ENCODE measurements at places on chromosomes 2 and 18.

DNA sequence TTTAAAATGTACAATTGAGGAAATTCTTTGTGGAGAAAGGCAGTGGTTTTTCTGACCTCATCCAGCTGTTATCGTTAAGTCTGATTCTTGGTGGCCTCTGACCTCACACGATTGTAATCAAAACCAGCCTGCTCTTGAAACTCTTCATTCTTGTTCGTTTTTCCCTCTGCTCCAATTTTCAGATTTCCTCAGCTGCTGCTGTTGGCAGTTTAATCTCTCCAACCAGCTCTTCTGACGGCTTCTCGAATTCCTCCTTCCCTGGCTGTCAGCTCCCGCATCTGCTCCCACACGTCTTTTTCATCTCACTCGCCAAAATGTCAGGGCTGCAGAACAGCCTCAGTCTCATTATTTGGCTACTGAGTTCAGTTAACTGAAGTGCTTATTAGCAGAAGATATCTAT lies 136.1 kb downstream of the DCDC2C start:
- no peak for DNase-seq

DNA sequence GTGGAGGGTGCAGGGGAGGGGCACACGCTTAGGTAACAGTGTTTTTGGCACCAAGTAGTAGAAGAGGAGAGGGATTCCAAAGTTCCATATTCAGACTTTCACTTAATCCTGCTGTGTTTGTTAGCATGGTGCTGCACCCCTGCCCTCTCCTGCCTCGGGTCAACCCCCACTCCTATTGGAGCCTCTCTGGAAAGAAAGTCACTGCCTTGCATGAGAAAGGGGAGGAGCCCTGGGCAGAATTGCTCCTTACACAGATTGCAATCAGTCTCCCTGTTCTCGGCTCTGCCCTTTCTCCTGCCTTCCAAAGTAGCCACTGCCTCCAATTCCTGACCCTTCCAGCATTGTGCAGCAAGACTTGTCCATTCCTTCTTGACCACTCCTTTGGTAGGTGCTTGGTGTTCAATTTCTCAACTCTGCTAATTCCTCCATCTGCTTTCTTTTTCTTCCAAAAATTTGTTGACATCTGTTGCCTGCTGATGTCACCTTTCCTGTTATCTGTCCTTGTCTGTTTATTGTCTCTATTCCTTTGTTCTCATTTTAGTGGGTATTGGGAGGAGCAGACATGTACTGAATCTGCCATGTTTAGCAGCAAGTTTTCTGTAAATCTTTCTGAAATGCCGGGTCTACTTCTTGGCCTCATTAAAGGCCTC lies 225.4 kb downstream of the LOXHD1 start:
- no peak for DNase-seq

GRCh38 chr2:215107216-215108056 lies 31.0 kb downstream of the ABCA12 start:
- DNase-seq, result no peak

DNA sequence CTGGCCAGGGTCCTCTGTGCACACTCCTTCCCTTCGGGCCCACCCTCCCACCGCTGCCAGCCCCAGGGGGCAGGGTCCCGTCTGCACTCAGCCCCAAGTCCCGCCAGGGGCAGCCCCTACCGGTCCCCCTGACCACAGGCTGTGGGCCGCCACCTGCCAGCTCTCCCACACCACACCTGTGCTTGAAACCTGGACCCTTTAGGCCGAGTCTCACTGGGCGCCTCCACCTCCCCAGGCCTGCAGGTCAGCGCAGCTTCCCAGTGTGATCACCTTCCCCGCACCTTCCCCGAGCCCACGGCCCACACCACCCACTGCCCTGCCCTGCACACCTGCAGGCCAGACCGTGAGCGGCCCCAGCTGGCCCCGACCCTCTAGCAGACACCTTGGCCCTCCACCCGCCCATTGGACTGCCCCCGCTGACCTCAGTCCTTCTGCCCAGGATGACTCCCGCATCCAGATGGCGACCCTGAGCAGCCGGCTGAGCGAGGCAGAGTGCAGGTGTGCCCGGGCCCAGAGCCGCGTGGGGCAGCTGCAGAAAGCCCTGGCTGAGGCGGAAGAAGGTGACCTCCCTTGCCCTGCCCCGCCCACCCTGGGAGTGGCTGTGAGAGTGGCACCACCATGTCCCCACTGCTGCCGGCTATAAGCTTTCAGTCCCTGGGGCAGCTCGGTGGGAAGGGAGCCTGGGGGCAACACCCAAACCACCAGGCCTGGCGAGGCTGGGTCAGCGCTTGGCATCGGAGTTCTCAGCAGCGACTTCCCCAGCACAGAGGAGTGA lies 31.3 kb upstream of the SNED1 start:
- DNase-seq, result no peak

GRCh38 chr2:232162187-232162586 lies 200.7 kb downstream of the DIS3L2 start:
- no peak for DNase-seq

GRCh38 chr2:31778153-31778552 lies 197.4 kb upstream of the SRD5A2 start:
- no peak for DNase-seq

GRCh38 chr2:44813658-44814057 lies 127.8 kb upstream of the SIX3 start:
- DNase-seq, result no peak

- peak; percentile 47 for DNase-seq
Observed at GRCh38 chr2:225282858-225283710, 116.4 kb upstream of the NYAP2 start.

GRCh38 chr2:152334701-152335015 lies 316 bp upstream of the FMNL2 start:
- DNase-seq, result no peak

Data from HCEC 1CT (cell line).